ENCODE measurements at places on chromosomes 2 and 18. TPM values are rescaled to one million over a fixed set of nuclear protein-coding genes. Genes with fewer than 3 reads are reported as not detected.

The MAP2 gene
- total RNA-seq: 267 TPM

The FRZB gene
- total RNA-seq: 66.1 TPM

The RRM2 gene
- 14.7 TPM for total RNA-seq

The REG1B gene
- not detected for total RNA-seq

The PDE1A gene
- total RNA-seq: 12.4 TPM

The ASNSD1 gene
- 103 TPM for total RNA-seq

The BIN1 gene
- 132 TPM for total RNA-seq

Data from camera-type eye (tissue), 1 donor.